ENCODE measurements at places on chromosomes 16 and 17.

DNA sequence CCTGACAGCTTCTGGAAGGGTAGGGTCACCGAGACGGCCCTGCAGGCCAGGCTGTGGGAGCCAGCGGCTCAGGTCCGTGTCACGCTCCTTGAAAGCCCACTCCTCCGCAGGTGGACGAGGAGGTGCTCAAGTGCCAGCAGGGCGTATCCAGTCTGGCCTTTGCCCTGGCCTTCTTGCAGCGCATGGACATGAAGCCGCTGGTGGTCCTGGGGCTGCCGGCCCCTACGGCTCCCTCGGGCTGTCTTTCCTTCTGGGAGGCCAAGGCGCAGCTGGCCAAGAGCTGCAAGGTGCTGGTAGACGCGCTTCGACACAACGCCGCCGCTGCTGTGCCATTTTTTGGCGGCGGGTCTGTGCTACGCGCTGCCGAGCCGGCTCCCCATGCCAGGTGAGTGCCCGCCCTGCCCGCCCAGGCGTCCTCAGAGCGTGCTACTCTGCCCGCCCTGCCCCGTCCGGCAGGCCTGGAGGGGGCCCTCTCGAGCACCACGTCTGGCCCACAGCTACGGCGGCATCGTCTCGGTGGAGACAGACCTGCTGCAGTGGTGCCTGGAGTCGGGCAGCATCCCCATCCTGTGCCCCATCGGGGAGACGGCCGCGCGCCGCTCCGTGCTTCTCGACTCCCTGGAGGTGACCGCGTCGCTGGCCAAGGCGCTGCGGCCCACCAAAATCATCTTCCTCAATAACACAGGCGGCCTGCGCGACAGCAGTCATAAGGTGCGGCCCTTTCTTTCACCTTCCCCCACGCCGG lies 1.3 kb downstream of the NAGS start:
- peak; percentile 50 for DNase-seq

DNA sequence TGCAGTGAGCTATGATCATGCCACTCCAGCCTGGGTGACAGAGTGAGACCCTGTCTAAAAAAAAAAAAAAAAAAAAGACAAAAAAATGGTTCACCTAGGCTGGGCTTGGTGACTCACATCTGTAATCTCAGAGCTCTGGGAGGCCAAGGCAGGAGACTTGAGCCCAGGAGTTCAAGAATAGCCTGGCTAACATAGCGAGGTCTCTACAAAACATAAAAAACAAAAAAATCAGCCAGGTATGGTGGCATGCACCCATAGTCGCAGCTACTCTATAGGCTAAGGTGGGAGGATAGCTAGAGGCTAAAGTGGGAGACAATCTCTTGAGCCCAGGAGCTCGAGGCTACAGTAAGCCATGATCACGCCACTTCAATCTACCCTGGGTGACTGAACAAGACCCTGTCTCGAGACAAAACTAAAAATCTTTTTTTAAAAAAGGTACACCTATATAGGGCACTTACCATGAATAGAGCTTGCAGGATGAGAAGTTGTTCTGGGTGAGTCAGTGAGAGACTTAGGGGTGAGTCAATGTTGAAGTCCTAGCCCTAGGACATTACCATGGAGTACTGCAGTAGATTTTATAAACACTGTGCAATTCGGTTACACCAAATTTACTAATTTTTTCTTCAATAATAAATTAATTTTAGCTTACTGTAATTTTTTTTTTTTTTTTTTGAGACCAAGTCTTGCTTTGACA lies 19.0 kb downstream of the USP32 start:
- DNase-seq: no peak

DNA sequence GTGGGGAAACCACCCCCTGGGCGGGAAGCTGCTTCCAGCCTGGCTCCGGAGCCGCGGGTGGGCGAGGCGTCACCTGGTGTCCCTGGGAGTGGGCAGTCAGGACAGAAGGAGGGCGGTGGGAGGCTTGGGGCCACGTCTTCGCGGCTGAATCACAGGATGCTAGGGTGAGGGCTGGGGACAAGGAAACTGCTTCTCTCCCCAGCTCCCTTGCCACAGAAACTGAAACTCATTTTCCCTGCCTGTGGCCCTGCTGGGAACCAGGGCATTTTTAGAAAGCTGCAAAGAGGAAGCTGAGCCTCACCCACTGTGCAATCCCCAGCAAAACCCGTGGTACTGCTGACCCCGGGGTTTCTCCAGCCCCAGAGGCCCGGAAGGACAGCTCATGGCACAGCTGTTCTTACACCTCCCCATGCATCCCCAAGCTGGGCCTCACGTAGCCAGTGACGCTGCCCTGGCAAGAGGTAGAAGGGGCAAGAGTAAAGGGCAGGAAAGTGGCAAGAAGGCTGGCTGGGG lies 8.2 kb downstream of the RHBDF2 start:
- peak; percentile 60 for DNase-seq

DNA sequence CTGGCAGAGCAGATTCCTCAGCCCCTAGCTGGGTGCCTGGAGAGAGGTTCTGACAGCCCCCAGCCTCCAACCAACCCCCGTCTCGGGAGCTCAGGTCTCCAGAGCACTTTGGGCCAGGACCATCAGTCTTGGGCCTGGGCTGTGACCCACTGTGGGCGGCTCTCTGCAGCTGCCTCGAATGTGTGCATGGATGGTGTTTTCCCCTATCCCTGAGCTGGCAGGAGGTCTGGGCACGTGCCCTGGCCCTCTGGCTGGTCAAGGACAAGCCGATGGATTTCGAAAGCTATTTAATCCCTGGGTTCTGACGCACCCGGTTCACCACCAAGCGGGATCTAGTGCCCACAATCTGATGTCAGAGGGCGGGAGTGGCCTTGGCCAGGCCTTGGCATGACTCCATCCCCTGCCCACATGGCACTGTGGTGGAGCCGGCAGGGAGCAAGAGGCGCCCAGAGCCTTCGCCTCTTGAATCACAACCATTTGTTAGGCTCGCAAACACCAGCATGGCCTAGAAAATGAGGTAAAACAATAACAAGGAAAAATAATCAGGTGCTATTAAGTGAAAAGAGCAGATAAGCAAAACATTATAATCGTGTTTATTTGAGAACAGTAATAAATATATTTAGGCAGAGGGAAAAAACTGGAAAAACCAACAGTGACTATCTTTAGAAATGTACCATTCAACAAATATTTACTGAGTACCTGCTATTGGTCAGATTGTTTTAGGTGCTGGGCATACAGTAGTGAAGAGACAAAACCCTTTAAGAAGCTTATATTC lies 69.3 kb upstream of the TOB1 start:
- peak; percentile 85 for DNase-seq

DNA sequence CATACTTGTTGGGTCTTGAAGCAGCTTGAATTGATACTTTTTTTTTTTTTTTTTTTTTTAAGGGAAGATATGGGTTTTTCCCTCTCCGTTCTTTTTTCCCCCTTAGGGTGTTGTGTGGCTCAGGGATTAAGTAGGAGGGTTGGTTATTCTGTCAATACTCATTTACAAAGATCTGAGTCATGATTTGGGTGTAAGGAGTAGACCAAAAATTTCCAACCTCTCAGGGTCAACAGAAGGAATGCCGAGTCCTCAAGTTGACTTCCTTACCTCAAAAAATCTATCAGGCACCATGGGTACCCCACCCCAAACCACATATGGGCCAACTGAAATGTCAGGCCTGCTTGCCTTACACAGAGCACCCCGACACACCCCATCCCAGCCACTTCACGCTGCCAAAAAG lies 230.5 kb downstream of the CCDC182 start:
- DNase-seq: no peak

- DNase-seq: no peak
Measured at GRCh38 chr17:57903961-57904360, 51.3 kb downstream of the CUEDC1 start.

GRCh38 chr16:70746708-70747424 lies 54.1 kb downstream of the VAC14 start:
- DNase-seq: peak; percentile 96

DNA sequence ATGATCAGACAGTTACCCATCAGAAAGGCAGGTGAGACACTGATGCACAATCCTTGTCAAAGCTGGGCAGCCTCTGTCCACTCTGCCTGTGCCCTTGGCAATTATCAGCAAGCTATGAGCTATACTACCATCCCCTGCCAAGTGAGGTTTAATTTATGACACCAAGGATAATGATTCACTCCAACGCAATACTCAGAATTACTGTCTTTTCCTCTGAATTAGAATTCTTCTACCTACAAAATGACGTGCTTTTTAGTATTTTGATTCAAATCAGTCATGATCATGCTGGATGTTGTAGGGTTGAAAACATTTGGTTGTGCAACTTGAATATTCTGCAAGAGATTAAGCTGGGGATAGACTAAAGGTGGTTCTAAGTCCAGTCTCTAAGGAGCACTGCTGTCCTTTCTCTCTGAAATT lies 116.8 kb upstream of the SOX9 start:
- DNase-seq: no peak

GRCh38 chr17:28404007-28404406 lies 2.0 kb downstream of the SLC46A1 start:
- DNase-seq: no peak

DNA sequence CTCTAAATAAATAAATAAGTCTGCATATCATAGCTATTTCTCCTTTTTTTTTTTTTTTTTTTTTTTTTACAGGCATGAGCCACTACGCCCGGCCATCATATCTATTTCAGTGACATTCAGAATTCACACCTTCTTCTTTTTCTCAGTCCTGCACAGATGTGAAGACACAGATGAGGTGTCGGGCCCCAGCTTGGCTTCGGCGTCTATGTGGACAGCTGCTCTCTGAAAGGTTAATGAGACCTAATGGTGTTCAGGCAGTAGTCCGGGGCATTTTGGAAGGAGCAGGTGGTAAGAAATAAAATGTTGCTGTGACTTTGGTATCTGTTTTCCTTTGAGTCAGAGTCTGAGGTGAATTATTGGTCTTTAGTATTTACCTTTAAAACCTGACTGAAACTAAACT lies 23.6 kb downstream of the TANGO6 start:
- DNase-seq: no peak

GRCh38 chr17:52235516-52235915 lies 77.0 kb upstream of the CA10 start:
- DNase-seq: no peak

DNA sequence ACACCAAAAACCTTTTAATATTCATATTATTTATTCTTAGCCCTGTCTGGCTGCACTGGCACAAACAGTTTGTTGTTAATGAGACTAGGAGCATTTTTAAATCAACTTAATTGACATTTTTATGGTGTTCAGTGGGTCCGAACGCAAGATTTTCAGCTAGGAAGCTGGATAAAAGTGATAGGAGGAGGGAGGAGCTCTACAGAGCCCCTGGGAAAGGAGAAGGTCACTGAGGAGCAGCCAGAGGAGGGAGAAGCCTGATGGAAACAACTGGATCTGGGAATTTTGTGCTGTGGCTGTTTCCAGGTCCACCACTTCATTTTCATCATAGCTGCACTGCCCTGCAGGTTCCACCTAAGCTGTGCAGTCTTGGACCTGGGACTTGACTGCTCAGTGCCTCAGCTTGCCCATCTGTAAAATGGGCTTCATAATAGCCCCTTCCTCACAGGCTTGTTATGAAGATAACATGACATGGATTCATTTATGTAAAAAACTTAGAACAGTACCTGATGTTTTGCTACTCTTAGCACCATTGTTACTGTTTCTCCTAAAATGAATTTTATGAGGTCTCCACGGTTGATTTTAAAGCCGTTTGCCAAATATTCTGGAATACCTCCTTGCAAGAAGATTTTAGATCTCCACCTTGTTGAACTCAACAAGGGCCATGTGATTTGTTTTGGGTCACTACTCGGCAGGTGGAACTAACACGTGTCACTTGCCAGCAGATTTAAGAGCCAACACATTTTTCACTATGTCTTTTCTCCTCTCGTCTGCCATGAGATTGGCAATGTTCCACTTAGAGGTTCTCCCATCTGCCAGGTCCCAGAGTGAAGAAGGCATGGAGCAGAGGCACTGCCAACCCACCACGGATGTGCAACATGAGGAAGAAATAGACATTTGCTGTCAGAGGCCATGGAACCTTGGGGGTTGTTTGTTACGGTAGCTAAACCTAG lies 18.7 kb upstream of the GRIN2A start:
- DNase-seq: no peak

- DNase-seq: no peak
Measured at GRCh38 chr16:5870886-5871691, 773.5 kb upstream of the EEF2KMT start.

- DNase-seq: peak; percentile 78
Measured at GRCh38 chr17:8105957-8106398, 12.3 kb downstream of the ALOXE3 start.

- DNase-seq: no peak
Measured at GRCh38 chr16:11354733-11355574, 9.7 kb downstream of the RMI2 start.

DNA sequence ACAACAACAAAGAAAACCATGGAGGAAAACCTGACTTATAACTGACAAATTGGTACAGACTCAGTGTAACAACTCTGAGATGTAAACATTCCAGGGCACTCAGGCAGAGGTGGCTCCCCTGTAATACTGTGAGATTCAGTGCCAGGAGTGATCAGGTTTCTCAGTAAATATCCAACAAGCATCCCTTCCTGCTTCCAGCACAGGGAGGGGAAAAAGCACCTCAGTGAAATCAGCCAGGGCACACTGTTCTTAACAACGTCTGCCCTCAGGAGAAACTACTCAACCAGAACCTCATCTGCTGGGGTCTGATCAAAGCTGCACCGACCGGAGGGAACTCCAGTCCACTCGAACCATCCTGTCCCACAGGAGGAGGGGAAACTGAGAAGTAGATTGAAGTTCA lies 52.3 kb downstream of the AMFR start:
- DNase-seq: no peak

DNA sequence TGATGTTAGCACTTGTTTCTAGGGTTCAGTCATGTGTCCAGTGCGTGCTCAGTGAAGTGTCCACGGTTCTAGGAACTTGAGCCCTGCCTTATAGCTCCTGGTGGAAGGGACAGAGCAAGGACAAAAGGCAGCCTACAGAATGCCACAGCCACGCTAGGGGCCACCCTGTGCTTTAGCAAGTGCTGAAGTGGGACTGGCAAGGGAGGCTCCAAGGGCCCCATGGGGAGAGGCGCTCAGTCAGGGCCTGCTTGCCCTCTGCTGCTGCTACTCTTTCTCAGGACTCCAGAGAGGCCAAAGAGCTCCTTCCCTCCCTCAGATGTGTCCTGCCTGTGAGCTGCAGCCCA lies 6.8 kb downstream of the NT5C start:
- peak; percentile 25 for DNase-seq

GRCh38 chr17:81020443-81020766 lies 14.5 kb upstream of the BAIAP2 start:
- DNase-seq: no peak

- DNase-seq: peak; percentile 93
Measured at GRCh38 chr17:4940555-4941318, 669 bp downstream of the RNF167 start.

GRCh38 chr16:68790130-68790761 lies 53.1 kb upstream of the TANGO6 start:
- peak; percentile 21 for DNase-seq

DNA sequence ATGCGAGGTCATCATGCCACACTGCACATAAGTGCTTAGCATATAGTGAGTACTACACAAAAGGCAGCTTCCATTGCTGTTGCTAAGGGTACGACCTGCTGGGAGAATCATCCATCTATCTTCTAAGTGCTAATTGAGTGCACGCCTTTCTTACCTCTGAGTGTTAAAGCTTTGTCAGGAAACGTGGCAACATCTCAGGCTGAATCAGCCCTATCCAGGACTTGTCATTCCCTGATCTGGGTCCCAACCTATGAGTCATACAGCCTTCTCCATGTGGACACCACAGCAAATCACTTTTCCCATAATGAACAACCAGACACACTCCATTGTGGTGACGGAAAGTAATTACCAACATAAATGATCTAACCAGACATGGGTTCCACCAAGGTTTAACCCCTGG lies 201.1 kb upstream of the MAF start:
- DNase-seq: peak; percentile 26

GRCh38 chr17:35074711-35075707 lies 11.5 kb upstream of the RFFL start:
- DNase-seq: no peak

- DNase-seq: no peak
Measured at GRCh38 chr17:59504821-59505220, 60.6 kb upstream of the DHX40 start.
